ENCODE measurements at places on chromosomes 7 and 10.
A peak's percentile ranks its signal among the peaks of the same experiment; 100 is the strongest.

DNA sequence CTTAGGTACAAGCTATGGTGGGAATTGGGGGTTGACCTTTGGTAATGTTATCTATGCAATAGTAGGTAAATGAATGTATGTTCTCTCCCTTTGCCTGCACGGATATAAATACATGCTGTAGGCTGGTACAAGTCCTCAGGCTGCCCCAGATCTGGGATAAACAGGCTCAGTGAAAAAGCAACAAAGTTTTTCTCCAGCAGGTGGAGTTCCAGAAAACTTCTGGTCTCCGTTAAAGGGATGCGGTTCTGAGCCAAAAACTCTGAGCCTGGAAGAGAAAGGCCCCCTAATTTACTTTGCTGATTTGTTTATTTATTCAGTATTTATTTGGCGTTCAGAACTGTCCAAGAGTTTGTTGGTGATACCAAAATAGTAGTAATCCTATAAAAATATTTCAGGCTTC is 204.7 kb downstream of the ADRA2A start:
- no peak for DNase-seq

DNA sequence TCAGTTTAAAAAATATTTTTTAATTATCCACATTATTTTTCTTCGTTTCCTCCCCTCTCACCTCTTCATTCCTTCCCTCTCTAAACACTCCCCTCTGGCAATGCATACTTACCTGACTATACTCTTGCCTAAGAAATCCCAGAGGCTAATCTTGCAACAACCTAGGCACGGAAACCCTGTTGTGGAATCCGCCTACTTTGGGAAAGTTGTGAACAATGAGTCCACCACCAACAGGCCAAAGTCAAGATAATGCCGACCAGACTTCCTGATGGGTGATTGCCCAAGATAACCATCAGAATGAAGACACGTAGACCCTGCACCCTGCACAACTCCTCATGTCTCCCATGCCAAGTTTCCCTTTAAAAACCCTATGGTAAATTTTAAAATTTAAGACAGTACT is 521.5 kb downstream of the KIF20B start:
- no peak for DNase-seq

DNA sequence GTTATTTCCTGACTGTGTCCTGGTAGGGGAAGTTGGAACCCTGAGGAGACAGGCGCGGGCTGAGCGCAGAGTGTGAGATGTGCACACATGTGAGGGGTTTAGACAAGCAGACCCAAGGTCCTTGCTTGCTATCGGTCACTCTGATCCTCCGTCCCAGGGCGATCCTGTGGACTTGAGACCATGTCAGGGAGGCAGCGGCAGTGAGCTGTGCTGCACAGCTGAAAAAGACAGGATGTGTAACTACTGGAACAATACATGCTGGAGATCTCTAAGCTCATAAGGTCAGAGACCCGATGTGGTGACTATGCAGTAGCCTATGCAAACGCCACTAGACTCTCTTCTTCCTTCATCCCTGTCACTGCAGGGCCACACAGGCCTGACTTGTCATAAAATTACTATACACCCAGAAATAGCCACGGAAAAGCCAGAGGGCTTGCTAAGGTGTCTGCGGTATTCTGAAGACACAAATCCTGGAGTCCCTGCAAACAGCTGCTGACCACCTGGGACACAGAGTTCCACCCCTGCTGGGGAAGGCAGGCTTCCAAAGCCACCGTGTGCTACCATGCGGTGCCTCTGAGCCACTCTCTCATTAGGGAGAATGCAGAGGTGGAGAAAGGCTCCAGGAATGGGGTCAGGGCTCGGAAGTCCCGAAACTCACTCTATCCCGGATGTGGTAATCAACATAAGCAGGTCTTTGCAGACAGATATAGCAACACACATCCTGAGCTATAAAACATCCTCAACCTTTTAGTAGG is 91.1 kb upstream of the DDC start:
- DNase-seq: no peak

DNA sequence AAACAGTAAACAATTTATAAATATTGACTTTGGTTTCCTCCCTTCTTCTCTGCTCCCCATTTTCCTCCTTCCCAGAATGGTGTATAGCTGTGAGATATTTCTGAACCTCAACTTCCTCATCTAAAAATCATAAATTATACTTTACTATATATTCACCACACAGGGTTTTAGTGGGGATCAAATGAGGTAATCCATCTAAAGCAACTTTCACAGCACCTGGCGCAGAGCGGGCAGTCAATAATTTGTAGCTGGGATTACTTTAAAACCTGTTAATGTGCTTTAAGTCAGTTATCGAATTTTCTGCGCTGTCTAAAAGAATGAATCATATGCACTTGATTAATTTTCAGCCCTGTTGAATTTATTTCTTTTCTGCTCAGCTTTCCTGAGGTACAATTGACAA is 172.7 kb downstream of the PTEN start:
- no peak for DNase-seq

- DNase-seq: no peak
Observed at GRCh38 chr7:116030651-116031276, at the start of gene TFEC. Gene TFEC (minus strand): TSS chr7:116030763. CDS start chr7:115984441, 46,322 bp downstream.

DNA sequence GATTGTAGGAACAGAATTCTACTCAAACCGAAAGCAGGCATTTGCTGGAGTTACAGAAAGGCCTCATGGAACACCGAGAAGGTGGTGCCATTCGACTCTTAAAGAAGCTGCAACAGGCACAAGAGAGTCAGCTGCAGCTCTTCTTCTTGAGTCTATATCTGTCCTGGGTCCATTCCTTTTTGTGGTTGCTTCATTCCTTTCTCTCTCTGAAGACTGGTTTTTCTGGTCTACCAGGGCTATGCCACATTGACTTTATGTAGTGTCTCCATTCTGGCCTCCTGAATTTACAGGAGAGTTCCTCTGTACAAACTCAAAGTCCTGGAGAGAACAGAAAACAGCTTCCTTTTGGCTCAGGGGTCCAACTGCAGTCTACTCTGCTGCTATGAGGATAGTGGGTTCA is 132.8 kb downstream of the CFTR start:
- DNase-seq: no peak

- no peak for DNase-seq
Observed at GRCh38 chr7:91864070-91864469, 16.4 kb downstream of the MTERF1 start.

DNA sequence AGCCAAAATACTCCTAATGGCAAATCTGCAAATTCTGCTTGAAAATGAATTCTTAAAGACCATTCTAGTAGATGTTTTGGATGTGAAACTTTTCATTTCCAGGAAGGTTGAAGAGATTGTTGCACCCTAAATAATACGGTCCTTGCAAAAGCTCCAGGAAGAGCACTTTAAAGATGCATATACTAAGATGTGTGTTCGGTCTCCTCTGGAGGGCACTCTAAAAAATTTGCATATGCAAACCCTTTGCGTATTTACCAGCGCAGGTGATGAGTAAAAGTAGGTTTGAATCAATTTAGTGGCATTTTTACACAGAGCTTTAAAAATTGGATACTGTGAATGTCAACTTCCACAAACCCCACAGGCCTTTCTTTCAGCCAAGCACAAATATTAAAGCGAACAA is 378.1 kb upstream of the SORCS1 start:
- DNase-seq: no peak

DNA sequence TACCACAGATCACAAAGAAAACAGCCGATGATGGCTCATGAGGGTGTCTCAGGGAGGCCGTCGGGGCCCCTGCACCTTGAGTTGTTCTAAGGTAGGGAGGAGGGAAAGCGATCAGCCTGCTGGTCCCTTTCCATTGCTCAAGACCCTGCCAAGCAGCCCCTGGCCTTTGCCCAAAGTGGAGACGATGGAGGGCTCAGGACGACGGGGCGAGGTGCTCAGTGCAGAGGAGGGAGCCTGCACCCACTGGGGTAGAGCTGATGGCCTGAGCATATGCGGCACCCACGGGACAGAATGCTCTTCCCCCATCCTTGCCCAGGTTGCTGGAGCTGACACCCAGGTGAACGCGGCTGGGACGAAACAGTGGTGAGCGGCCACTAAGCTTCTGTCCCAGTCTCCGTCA is 58.3 kb upstream of the FAM20C start:
- DNase-seq: peak; percentile 41

DNA sequence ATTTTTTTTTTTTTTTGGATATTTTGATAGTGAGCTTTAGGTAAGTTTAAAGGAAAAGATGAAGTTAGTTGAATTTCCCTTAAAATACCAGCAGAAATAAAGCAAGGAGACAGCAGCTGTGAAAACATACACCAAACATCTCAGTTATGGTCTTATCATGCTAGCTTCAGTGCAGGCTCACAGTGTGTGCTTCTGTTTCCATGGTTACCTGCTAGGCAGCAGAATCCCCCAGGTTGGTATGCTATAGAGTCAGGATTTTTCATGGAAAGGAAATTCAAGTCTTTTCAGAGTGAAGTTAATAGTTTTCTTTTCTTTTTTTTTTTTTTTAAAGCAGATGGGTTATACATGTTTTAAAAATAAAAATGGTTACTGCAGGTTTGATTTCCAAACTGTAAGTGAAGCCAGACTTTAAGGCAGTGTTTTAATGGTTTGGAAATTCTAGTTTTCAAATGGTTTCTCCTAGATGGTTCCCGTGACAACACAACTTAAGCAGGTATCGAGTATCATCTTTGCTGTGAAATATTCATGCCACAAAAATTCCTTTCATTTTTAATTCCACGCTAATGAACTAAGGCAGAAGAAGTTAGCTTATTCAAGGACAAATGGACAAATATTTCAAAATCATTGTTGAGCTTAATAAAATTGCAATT is 230.9 kb downstream of the BICC1 start:
- no peak for DNase-seq

DNA sequence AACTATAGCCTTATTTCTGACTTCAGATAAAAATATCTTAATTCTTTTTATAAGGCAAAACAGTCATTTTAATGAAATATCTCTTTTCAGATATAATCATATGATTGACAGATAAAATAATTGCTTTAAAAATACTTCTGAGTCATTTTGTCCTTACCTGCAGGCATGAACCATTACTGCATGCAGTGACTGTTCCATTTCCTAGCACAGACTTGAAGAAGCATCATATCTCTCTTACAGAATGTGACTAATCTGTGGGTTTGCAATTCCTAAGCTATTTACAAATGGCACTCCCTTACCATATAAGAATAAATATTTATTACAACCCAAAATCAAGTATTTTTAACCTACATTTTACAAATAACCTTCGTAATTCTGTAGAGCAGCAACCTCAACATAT is 120.7 kb downstream of the SRPK2 start:
- DNase-seq: no peak

DNA sequence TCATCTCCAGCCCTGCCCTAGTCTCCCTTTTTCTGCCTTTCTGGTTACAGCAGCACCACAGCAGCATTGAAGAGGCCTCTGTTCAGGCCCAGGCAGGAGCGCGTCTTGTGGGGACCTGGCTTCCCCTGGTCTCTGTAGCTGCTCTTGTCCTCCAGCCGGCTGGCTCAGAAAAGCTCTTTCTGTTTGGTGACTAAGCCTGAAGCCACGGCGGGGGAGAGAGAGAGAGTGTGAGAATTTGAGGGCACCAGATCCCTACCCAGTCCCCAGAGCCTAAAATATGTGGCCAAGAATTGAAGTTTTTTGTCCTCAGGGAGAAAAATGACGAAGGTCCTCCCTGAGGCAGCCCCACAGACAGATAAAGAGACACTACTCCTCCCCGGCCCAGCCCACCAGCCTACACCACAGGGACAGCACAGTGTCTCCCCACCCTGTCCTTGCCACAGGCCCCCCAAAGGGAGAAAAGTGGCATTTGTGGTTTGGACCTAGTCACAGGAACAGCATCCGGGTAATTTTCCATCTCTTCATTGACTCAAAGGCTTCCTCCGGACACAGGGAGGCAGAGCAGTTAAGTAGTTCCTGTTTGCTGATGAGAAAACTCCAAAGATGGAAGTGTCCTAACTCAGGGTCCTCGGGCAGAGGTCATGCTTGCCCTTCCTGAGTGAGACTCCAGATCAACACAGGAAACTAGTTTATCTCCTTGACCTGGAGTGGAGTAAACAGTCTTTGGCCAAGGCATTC is 13.3 kb upstream of the FAM180A start:
- no peak for DNase-seq

GRCh38 chr7:35646289-35647023 is 48.5 kb downstream of the HERPUD2 start:
- no peak for DNase-seq

DNA sequence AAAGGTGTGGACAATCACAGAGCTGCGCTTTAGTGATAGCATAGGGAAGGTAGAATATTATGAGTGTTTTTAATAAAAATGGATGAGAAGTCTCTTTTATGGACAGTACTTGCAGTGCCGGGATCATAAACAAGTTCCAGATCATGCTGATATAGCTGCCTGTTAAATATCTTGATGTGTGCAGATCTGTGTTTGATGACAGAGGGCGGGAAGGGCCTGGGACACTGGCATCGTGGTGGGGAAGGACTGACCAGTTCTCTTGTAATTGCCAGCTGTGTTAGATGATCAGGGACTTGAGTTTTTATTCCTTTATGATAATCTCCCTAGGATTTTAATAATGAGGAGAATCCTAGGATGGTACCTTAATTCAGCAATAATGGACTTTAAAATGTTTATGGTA is 14.6 kb downstream of the SND1 start:
- DNase-seq: no peak

DNA sequence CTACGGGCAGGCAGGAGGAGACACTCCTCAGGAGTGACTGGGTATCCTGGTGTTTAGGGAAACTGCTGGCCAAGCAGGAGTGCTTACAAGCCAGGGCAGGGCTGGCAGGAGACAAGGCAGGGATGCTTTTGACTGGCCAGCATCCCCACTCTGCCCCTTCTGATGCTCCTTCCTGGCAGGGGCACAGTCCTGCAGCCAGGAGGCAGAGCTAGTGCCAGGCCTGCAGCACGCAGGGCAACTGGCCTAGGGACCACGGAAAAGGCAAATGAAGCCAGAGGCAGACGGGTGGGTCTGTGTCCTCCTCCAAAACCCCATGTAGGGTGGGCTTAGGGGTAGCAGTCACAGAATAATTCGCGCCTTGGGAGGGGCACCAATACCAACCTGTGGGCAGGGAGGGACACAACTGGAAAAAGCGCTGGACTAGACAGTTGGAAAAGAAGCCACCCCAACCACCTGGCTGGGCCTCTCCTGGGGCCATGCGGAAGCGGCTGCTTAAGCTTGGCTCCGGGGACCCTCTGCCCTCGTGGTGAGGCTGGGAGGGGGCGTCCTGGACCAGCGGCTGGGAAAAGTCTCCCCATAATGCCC is 4.8 kb downstream of the IMPDH1 start:
- DNase-seq: no peak

Data from mesenteric fat pad (tissue), 1 donor.